ENCODE measurements at places on chromosomes 11 and 22.

DNA sequence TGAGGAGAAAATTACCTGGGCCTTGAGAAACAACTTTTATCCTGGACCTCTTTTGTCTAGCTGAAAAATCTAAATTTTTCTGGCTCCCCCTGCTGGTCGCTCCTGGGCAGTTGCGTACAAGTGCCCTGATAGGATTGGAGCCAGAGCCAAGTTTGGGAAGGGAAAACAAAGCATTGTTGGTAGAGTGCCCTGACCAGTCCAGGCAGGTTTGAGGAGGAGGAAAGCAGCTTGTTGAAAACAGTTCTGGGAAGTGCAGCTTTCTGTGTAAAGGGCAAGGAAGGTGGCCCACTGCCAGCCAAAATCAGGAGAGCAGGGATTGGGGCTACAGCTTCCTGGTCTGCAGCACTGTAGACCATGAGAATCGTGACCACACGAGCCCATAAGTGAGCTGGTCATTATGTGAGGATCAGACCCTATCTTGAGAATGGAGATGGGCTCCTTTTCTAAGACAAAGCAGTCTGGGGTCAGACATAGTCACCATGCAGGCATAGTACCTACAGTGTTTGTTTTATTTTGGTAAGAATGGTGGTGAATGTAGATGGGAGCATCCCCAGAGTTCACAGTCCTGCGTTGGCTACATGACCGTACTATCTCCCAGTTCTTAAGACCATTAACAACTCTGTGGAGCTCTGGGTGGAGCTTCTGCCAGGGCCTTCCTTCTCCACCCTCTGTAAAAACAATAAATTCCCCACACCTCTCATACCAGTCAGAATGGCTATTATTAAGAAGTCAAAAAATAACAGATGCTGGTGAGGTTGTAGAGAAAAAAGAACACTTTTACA lies 21.3 kb upstream of the PIK3IP1 start:
- DNase-seq = peak; percentile 43

- no peak for DNase-seq
Measured at GRCh38 chr22:50605613-50606074, 5.1 kb downstream of the MAPK8IP2 start.

- no peak for DNase-seq
Measured at GRCh38 chr11:95524314-95525036, 265.1 kb downstream of the FAM76B start.

DNA sequence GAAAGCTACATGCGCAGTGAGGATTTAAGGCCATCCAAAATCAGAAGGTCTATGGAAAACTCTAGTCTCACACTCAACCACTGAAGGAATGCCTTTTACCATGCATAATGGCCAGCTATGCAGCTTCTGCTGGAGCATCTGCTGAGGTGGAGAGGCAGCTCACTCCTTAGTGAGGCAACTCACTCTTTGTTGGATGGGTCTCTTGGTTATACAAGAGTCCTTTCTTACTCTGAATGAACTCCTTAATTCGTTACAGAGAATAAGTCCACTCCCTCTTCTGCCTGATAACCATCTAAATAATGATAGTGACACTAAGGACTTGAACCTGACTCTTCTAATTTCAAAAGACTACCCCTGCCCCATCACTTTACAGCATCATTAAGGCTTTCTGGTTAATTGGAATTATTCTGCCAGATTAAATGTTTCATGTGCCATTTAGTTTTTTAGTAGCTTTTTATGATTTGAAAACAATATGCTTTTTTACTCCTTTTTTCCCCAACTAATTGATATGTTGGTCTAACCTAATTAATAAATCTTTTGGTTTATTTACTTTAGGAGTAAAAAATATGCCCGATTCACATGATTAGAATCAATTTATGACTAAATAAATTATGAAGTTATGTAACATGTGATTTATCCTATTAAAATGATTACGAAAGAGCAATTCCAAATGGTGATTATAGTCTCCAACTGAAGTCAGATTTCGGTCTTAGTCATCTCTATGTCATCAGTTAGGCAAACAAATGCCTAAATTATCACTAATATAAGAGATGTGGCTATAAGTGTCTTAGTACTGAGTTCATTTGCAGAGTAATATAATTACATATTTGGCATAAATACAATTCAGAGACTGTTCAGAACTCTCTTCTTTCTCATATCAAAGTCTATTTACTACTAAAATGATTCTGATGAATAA lies 286.7 kb upstream of the CCDC90B start:
- peak; percentile 27 for DNase-seq

GRCh38 chr11:76688146-76688545 lies 17.6 kb upstream of the LRRC32 start:
- no peak for DNase-seq

- peak; percentile 22 for DNase-seq
Measured at GRCh38 chr22:41943661-41944209, 3.2 kb downstream of the CENPM start.

GRCh38 chr11:126233391-126233790 lies 21.8 kb downstream of the FAM118B start:
- DNase-seq = no peak

DNA sequence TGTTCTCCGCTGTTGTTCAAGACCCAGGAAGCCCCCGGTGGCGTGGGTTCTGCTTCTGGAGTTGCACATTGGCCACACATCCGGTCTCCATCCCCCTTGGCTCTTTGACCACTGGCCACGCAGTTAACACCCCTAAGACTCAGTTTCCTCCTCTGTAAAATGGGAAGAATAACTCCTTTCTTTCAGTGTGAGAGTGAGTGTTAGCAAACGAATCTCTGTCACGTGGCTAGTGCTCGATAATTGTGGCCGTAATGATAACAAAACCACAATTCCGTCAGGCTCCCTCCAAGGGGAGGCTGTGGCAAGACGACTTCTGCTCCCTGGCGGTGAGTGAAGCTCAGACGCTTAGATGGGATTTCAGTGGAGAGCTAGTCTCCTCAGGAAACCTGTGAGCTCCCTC lies 315.2 kb upstream of the B3GAT1 start:
- no peak for DNase-seq

- DNase-seq = peak; percentile 97
Measured at GRCh38 chr11:46710821-46711269, 8.2 kb upstream of the F2 start.

DNA sequence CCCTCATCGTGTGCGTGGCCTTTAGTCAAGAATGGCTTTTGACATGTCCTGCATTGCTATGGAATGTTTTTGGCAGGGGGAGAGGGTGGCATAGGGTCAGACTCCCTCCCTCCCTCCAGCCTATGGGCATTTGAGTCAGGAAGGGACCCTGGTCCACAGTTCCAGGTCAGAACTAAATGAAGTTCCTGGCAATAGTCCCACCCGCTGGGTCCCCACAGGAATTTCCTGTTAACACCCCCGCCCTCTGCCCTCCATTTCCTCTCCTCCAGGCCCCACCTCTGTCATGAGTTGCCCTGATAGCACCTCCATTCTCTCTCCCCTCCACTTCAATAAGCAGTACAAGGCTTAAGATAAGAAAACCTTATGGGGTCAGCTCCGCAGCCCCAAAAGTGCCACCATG lies 40.8 kb upstream of the LMO2 start:
- no peak for DNase-seq

DNA sequence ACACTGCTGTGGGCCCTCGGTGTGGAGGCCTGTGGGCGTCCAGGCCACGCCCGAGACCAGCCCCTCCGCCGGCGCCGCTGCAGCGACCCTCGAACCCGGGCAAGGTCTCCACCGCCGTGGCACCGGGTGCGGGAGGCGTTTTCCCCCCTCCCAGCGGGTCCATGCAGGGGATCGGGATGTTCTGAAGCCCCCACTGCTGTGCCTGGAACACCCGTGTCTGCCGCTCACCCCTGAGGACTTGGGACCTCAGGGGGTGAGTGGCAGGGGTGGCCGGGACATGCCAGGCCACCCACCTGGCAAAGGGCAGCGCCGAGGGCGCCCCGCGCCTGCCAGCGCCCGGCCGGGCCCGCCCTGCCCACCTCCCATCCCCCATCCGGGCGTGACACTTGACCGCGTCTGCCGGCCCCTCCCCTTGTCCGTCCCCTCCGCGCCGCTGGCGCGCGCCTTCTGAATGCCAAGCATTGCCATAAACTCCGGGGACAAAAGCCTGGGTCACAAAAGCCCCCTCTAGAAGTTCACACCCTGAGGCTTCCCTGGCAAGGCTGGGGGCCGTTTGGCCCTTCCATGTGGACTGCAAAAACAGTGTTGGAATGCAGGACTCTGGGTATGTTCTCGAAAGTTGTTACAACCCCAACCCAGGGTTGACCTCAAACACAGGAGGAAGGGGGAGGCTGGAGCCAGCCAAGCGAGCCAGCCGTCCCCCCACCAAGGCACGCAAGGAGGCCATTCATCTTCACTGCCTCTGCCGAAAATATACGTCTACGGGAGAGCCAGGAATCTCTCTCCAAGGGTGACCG lies 819 bp upstream of the KCNQ1OT1 start:
- DNase-seq = no peak

DNA sequence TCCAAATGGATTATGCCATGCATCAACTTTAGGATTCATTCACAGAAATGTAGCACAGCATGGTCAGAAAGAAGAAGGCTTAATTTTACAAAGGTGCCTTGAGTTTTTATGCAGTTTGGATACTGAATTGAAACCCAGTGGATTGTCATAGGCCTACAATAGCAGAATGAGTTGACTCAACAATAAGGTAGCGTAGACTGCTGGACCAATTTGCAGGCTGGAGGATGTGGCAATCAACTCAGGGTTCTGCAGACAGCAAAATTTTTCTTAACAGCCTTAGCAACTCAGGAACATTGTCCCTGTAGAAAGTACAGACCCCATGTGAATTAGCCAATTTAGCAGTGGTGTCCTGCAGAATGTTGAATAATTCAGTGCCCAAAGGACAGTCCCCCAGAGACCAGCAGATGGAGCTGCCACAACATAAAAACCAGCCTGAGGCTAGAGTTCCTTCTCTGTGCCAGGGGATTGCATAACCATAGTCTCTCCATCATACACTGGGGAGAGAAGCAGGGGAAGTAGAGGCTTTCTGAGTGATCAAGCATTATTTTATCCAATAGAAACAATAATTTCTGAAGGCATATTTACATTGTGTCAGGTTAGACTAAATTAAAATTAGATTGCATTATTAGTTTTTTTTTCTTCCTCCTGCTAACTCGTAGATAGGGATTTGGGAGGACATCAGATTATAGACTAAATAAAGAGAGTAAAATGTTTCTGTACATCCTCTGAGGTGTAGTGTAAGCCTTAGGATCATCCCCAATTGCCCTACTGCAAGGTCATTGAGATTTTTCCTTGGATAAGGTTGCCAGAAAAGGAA lies 20.3 kb upstream of the MRPL17 start:
- peak; percentile 43 for DNase-seq

DNA sequence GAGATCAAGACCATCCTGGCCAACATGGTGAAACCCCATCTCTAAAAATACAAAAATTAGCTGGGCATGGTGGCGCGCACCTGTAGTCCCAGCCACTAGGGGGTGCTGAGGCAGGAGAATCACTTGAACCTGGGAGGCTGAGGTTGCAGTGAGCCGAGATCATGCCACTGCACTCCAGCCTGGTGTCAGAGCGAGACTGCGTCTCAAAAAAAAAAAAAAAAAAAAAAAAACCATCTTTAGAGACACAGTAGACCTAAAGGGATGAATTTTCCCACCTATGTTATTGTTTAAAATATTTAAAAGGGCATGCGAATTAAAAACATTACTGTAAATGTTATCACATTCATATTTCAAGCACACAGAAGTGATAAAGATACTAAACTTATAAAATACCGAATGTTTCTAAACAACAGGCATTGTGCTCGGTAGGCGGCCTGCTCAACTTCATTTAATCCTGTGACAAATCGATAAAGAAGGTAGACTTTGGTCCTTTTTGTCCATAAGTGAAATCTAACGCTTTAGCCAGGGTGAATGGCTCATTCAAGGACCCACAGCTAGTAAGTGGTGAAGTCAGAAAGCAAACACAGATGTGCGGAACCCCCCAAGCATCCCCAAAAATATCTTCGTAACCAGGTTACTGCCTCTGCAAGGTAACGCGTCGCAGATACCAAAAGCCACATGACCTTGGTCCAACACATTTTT lies 16.1 kb downstream of the NCAPD3 start:
- no peak for DNase-seq

DNA sequence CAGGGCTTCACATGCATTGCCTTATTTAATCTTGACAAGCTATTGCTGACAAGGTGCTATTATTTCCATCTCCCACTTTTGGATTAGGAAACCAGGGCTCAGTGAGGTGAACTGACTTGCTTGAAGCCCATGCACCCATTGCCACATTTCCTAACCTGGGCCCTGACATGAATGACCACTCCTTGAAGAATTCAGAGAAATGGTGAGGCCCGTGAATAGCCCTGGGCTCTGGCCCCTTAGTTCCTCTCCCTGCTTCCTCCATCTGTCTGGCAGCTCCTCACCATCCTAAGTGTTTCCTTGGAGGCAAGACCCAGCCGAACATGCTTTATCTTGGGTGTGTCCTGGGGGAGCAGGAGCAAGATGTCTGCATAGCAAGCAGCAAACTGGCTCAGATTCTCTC lies 56.1 kb upstream of the NECTIN1 start:
- DNase-seq = no peak

All from astrocyte (in vitro differentiated cells and primary cell).